Left ventricle myocardium superior (tissue), 1 donor: ENCODE measurements at places on chromosomes 1 and 21.

DNA sequence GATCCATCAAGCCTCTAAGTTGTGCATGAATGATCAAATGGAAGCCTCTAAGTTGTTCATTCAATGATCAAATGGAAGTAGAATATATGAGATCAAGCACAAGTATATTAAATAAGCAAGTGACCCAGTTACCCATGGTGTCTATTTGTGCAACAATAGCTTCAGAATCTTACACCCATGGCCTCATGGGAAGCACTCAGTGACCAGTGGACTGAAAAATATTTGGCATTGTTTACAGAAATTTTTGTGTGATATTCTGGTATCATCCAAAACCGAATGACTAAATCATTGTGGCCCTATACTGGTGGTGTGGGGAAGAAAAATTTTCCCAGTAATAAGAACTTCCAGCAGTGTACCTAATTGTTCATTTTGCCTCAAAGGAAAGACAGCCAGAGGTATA is 46.6 kb downstream of the DUSP10 start:
- DNase-seq = no peak

- DNase-seq = peak; percentile 45
These were observed 146.4 kb downstream of the KIF26B start for GRCh38 chr1:245301162-245301580.

DNA sequence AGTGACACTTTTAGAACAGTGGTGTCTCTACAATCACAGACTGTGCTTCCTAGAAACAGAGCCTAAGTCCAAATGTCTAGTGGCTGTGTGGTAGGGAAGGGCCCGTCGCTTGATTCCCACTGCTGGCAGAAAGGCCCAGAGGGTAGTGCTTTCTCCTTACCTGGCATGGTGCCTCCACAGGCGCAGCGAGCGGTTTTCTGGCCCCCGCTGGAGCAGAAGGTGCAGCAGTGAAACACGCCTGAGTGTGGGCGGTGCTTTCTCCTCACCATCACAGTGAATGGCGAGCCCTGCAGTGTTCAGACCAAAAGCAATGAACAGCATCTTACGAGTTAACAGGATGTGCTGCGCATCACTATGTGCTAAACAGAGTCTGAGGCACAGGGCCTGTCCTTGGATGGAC is 8.3 kb downstream of the TRIM45 start:
- DNase-seq = no peak

GRCh38 chr1:220441211-220441610 is 86.7 kb upstream of the MARK1 start:
- no peak for DNase-seq

DNA sequence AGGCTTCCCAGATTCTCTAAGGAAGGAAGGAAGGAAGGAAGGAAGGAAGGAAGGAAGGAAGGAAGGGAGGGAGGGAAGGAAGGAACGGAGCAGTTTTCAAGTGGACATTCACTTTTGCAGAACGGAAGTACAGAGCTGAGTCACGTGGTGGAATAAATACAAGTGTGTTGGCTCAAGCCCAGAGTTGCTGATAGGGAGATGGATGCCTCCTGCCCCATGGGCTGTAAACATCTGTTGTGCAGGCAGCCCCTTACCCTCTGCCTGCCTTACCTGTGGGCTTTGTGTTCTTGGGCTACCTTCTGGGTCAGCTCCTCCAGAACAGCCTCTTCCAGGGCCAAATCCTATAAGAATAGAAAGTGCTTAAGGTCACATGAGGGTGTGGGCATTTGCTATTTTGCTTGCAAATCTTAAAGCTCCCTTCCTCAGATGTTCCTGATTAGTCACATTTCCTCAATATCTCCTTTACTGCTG is 121.7 kb downstream of the SMYD2 start:
- DNase-seq = no peak

- DNase-seq = no peak
These were observed 584.2 kb downstream of the NEGR1 start for GRCh38 chr1:71698186-71698585.

DNA sequence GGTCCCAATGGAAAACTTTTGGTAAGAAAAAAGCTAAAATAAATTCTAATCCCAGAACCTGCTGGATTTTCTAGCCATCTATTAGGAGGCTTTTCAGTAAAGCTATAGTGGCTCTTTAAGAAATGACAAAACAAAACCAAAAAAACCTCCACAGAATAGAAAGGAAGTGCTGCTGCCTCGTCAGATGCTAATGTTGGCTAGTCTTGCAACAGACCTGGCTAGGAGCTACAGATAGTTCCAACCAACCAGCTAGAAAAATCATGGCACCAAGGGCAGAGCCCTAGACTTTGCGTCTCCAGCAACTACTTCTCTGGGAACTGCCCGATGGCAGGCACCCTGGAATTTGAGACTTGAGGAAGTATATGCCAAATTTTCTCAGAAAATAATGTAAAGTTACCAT is 7.6 kb downstream of the CD101 start:
- DNase-seq = no peak

GRCh38 chr1:100431954-100432353 is 79.6 kb downstream of the CDC14A start:
- DNase-seq = no peak

DNA sequence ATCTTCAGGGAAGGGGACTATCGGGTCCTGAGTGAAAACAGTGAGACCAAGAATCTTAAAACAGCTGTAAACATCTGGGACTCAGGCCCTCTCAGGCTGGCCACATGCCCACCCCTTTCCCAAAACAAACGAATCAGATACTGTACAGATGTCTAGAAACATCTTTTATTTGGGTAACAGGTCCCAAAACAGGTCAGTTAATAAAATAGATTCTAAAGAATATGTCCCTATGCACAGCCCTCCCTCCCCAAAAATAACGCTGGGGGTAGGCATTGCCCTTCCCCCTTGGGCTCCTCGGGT is 499 bp upstream of the CRTC2 start:
- no peak for DNase-seq

DNA sequence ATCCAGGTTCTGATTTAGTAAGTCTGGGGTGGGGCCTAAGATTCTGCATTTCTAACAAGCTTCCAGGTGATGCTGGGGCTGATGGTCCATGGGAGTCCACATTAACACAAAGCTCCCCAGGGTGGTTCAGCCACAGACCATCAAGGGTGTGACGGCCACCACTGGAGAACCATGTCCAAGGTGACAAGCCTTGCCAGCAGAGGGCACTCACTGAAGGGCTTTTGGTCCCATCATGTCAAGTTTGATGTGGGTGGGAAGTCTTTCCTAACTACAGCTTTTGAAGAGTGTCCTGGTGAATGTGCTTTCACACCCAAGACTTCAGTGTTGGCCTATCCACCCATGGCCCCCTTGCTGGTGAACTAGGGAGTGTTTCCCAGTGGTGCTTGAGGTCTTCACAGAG is 67.1 kb downstream of the UBE2T start:
- peak; percentile 53 for DNase-seq

DNA sequence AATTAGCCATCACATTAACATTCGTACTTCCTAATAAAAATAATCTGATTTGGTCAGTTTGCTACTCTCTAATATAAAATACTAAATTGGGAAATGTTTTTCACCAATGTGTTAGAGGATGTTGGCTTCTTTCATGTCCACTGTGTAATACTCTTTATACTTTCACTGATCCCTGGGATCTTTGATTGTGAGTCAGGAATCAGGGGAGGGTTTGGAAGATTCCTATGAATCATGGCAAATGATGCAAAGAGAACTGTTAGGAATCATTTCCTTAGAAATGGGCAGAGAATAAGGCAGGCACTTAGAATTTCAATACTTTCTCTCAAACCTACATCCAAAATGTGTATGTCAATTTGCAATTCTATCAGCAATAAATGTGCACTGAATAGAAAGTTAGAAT is 31.0 kb downstream of the KRTAP24-1 start:
- no peak for DNase-seq

DNA sequence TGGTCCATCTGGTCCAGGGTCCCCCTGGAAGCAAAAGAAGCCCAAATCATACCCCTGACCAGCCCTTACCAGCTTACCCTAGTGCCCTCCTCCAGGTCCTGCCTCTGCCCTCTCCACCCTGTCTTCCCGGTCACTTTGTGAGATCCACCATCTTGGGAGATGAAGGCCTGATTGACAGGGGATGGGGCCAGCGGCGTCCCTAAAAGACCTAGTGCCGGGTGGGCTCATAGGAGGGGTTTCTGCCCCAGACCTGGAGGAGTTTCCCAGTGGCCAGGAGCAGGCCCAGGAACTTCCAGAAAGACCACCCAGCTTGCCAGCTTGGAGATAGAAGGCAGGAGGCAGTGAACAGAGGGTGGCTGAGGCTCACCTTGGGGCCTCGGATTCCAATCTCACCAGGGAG is 5.4 kb downstream of the COL9A2 start:
- no peak for DNase-seq

- DNase-seq = no peak
These were observed 35.1 kb upstream of the ERRFI1 start for GRCh38 chr1:8061210-8061609.

GRCh38 chr1:68269637-68270430 is 37.5 kb upstream of the WLS start:
- DNase-seq = no peak

GRCh38 chr1:59971464-59971911 is 44.9 kb upstream of the CYP2J2 start:
- DNase-seq = peak; percentile 77

DNA sequence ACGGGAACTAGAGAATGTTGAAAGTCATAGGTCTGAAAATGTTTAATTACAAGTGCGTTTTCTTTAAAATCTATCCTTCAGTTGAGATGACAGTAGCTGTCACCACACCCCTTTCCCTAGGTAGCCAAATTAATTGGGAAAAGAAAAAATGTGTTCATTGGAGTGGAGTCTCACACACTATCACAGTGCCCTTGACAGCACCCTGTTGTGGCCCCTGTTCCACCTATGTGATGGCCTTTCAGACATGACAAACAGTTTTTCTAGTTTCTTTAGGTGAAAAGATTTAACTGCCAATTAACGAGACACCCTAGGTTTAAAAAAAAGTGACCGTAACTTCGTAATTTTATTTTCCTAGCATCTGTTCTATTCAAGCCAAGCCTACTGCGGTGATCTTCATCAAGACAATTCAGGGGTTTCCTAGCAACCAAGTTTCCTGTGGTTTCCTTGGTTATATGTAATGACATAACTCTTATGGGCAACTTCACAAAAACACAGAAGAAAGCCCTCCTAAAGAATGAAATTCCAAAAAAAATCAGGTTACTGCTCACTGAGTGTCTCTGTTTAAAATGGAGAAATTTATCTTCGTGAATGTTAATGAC is 298.3 kb downstream of the PDE4B start:
- DNase-seq = no peak

DNA sequence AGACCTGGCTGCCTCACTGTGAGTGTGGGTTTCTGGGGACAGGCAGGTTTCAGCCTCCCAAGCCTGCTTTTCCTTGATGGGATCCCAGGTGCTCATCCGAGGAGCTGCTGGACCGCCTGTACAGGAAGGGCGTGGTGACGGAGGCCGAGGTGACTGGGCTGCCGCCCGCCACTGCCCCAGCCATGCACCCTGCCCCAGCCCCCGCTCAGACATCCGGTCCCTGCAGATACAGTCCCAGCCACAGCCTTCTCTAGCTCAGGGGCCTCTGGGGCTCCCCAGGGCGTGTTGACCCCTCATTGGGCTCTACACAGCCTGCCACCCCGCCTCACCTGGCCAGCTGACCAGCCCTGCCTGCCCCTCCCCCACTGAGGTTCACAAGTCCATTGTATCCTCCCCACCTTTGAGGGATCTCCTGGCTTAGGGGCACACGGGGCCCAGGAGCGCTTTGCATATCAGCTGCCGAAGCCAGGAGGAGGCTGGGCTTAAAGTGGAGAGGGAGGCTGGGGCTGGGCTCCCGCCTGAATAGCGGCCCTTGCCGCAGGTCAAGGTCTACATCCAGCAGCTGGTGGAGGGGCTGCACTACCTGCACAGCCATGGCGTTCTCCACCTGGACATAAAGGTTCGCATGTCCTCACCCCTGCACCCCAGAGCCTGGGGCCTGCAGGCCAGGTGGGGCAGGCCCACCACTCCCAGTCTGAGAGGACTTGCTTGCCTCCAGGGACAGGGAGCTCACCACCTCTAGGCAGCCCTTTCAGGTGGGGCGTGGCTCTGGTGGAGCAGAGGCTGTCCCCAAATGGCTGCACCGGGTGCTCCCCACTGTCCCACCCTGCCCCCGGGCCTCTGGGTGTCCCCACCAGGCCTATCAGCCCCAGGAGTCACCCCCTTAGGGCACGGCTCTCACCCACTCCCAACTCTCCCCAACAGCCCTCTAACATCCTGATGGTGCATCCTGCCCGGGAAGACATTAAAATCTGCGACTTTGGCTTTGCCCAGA is 38.5 kb downstream of the TRIM11 start:
- DNase-seq = peak; percentile 63
